8988T (cell line): ENCODE measurements at places on chromosomes 1 and 21.

DNA sequence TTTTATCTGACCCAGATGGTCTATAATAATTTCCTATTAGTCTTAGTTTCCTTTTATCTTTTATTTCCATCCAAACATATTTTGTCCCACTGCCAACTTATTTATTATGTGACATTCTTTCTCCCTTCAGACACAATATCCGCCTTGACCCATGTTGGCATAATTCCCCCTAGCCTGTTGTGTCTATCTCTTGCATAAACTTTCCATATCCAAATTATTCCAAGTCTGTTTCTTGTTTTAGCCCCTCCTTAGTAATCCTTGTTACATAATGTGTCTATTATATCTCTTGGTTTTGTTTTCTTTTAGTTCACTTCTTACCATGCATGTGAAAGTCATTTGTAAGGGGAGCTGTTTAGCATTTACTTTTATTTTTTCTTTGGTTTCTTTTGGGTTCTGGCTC, 81.6 kb upstream of the CACHD1 start:
- DNase-seq = no peak

- DNase-seq = no peak
These were observed 19.8 kb downstream of the LRRC38 start for GRCh38 chr1:13494025-13494424.

- DNase-seq = no peak
These were observed 28.4 kb upstream of the C1orf159 start for GRCh38 chr1:1144122-1144842.

DNA sequence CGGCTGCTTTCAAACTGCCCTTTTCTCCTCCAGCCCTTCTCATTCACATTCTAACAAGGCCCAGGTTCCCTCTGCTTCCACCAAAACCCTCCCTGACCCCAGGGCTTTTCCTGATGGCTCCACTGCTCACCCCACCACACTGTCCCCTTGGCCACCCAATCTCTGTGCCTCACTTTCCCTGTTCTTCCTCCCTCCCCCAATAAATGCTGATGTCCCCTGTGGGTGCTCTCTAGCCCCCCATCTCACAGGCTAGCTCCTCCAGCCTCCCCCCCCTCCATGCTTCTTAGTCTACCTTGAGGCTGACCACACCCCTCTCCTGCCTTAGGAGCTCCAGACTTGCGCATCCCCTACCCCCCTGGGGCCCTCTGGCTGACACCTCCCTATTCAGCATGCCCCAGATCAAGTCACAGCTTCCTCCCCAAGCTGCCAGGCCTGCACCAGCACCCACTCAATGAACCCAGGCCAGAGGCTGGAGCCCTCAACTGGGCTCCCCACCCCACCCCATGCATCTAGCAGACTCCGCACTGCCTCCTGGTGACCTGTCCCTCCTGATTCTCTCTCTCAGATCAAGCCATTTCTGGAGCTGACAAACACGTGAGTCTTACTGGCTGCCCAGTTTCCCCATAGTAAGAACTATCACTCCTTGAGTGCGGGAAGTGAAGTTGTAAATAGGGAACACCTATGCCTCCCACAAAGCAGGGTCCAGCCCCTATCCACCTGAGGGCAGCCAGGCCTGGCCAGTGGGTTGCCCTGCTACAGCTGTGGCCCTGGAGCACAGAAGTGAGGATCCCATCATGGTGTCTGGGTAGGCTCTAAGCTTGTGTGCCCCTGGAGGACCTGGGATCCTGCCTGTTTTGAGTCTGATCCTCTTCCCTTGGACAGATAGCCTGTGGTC, 117.9 kb downstream of the DMRTB1 start:
- no peak for DNase-seq

- DNase-seq = no peak
These were observed 80.6 kb downstream of the LBR start for GRCh38 chr1:225347123-225347683.
